Renal cortex interstitium (tissue), 15 donors: ENCODE measurements at places on chromosomes 1 and 21. TPM values are rescaled to one million over a fixed set of nuclear protein-coding genes. Genes with fewer than 3 reads are reported as not detected.

Gene MCOLN2
- 1.6 TPM for polyA plus RNA-seq

GRCh38 chr1:55522353-55522903, 307.3 kb upstream of the USP24 start:
- no peak for DNase-seq

Gene ERICH3
- 0.45 TPM for polyA plus RNA-seq

Gene PDZK1
- 186 TPM for polyA plus RNA-seq

Gene SLC37A1
- 12.6 TPM for polyA plus RNA-seq

GRCh38 chr1:12614402-12615158, 3.4 kb downstream of the DHRS3 start:
- no peak for DNase-seq

- no peak for DNase-seq
Measured at GRCh38 chr1:59394706-59395425, 98.0 kb downstream of the FGGY start.

- DNase-seq: no peak
Measured at GRCh38 chr1:206911064-206911663, 10.6 kb downstream of the FCMR start.

Gene FCRL5
- 0.09 TPM for polyA plus RNA-seq
